ENCODE measurements at places on chromosomes 13 and 19.

- no peaks in the 10 kb centered on the region for H3K36me3 ChIP-seq
- peaks cover 15% of the 10 kb centered on the region for H3K4me1 ChIP-seq
- no peak overlapping the region for H3K4me3 ChIP-seq
- H3K27me3 ChIP-seq, result peaks cover 44% of the 10 kb centered on the region
- DNase-seq, result no peak
- no peak overlapping the region for H3K27ac ChIP-seq
Measured at GRCh38 chr13:20159646-20160305, 1.1 kb downstream of the GJA3 start.

- H3K27me3 ChIP-seq, result no peaks in the 10 kb centered on the region
- DNase-seq, result no peak
- no peak overlapping the region for H3K27ac ChIP-seq
- no peak overlapping the region for H3K4me3 ChIP-seq
- no peaks in the 10 kb centered on the region for H3K36me3 ChIP-seq
Measured at GRCh38 chr19:8626842-8627241, 3.6 kb upstream of the NFILZ start.

- DNase-seq, result no peak
- no peaks in the 10 kb centered on the region for H3K4me1 ChIP-seq
- peaks cover 4% of the 10 kb centered on the region for H3K27me3 ChIP-seq
- H3K4me3 ChIP-seq, result no peak overlapping the region
- no peak overlapping the region for H3K27ac ChIP-seq
Measured at GRCh38 chr13:111872475-111873150, 194.3 kb upstream of the SOX1 start.

DNA sequence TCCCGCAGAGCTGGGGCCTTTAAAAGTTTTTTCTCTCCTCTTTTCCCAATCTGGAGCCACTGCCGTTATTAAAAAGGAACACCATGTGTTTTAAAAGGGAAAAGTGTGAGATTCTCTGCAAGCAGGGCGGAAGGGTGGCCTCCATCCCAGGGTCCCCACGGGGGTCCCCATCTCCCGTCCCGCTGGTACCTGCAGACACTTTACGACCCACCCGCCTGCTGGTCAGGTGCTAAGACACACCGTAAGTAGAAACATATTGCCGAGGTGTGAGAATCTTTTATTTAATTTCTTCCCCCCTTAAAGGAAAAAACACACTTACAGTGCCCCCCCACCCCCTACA is 1.8 kb downstream of the CRLF1 start:
- H3K27ac ChIP-seq, result no peak overlapping the region
- no peaks in the 10 kb centered on the region for H3K36me3 ChIP-seq
- H3K4me1 ChIP-seq, result no peaks in the 10 kb centered on the region
- H3K4me3 ChIP-seq, result no peak overlapping the region

DNA sequence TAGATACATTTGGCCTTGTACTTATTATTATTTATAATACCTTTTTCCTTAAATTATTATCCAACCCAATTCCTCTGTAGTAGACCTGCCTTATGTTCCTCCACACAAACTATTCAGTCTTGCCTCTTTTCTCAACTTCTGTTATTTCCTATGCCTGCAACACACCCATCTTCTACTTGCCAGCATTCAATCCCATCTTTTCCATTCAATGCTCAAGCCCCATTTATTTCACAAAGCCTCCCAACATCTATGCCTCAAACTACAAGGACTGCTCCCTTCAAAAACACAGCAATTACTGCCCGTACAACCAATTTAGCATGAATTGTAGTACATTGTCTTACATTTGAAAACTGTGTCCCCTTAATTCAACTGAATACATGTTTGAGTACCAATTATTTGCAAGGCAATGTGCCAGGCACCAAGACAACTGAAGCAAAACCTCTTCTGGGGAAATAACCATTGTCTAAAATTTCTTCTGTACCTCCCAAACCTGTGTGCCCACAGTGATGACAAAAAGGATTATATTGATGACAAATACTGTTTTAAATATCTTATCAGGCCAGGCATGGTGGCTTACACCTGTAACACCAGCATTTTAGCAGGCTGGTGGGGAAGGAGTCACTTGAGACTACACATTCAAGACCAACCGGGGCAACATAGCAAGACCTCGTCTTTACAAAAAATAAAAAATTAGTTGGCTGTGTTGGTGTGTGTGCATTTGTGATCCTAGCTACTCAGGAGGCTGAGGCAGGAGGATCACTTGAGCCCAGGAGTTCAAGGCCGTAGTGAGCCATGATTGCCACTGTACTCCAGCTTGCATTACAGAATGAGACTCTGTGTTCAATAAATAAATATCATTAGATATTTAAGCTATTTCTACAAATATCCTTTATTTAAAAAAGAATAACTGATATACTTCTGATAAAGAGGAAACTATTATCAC is 35.1 kb downstream of the ELF1 start:
- H3K27ac ChIP-seq, result peak overlapping the region; percentile 94
- H3K36me3 ChIP-seq, result peaks cover 29% of the 10 kb centered on the region
- H3K4me1 ChIP-seq, result peaks cover 96% of the 10 kb centered on the region
- H3K27me3 ChIP-seq, result no peaks in the 10 kb centered on the region
- peak overlapping the region; percentile 18 for H3K4me3 ChIP-seq
- DNase-seq, result no peak

- no peaks in the 10 kb centered on the region for H3K4me1 ChIP-seq
- H3K4me3 ChIP-seq, result no peak overlapping the region
- no peaks in the 10 kb centered on the region for H3K36me3 ChIP-seq
- no peak overlapping the region for H3K27ac ChIP-seq
- no peaks in the 10 kb centered on the region for H3K27me3 ChIP-seq
Measured at GRCh38 chr13:33053397-33054066, 37.3 kb downstream of the KL start.

- no peaks in the 10 kb centered on the region for H3K27me3 ChIP-seq
- no peak for DNase-seq
- no peak overlapping the region for H3K4me3 ChIP-seq
- no peaks in the 10 kb centered on the region for H3K36me3 ChIP-seq
- no peak overlapping the region for H3K27ac ChIP-seq
Measured at GRCh38 chr13:112996671-112997091, 27.7 kb downstream of the MCF2L start.

GRCh38 chr13:29105779-29106178 is 285.6 kb downstream of the MTUS2 start:
- no peak for DNase-seq
- H3K36me3 ChIP-seq, result no peaks in the 10 kb centered on the region
- H3K27ac ChIP-seq, result no peak overlapping the region
- peaks cover 30% of the 10 kb centered on the region for H3K4me1 ChIP-seq
- no peak overlapping the region for H3K4me3 ChIP-seq
- H3K27me3 ChIP-seq, result no peaks in the 10 kb centered on the region

GRCh38 chr19:46406976-46407375 is 6.4 kb downstream of the CCDC8 start:
- H3K36me3 ChIP-seq, result no peaks in the 10 kb centered on the region
- no peak overlapping the region for H3K27ac ChIP-seq
- H3K4me1 ChIP-seq, result no peaks in the 10 kb centered on the region
- H3K27me3 ChIP-seq, result peaks cover 10% of the 10 kb centered on the region
- H3K4me3 ChIP-seq, result no peak overlapping the region

GRCh38 chr13:95197548-95197947 is 103.7 kb downstream of the ABCC4 start:
- no peaks in the 10 kb centered on the region for H3K4me1 ChIP-seq
- DNase-seq, result no peak
- H3K36me3 ChIP-seq, result no peaks in the 10 kb centered on the region

DNA sequence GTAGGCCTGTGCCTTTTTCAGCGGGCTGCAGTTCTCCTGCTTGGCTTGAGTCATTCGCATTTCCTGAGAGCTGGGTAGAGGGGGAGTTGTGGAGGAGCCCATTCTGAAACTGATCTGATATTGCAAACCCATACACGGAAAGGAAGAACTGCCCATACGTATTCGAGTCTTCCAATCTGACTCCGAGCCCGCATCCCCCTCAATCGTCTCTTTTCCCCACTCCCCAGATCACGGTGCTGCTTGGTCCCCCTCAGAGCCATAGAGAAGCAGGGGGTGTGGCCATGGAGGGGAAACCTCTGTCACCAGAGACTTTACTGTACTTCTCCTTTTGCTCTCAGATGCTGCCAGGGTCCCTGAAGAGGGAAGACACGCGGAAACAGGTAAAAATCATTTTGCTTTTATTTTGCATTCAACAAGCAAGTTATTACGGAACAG is at the start of gene CD22:
CD22 (plus strand) TSS at position 337 of the 435 bp plus-strand sequence. CDS start 2,854 bp downstream, outside the sequence.
- peaks cover 6% of the 10 kb centered on the region for H3K27me3 ChIP-seq
- no peak within 1 kb of the TSS for H3K4me3 ChIP-seq
- DNase-seq, result no peak

DNA sequence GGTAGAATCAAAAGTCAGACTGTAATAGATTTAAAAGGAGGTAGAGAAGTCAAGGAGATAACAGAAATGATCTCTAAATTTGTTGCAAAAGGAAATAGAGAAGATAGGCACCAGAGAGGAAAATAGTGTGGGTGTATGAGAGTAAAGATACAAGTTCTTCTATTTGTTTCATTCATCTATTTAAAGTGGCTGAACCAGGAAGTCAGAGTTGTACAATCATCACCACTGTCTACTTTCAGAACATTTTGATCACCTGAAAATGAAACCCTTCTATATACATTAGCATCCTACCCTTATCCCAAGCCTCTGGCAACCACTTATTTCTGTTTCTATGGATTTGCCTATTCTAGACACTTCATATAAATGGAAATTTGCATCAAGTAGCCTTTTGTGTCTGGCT is 36.7 kb downstream of the INTS6 start:
- no peak for DNase-seq
- no peaks in the 10 kb centered on the region for H3K4me1 ChIP-seq
- no peak overlapping the region for H3K4me3 ChIP-seq
- H3K36me3 ChIP-seq, result peaks cover 41% of the 10 kb centered on the region
- no peak overlapping the region for H3K27ac ChIP-seq
- H3K27me3 ChIP-seq, result no peaks in the 10 kb centered on the region

DNA sequence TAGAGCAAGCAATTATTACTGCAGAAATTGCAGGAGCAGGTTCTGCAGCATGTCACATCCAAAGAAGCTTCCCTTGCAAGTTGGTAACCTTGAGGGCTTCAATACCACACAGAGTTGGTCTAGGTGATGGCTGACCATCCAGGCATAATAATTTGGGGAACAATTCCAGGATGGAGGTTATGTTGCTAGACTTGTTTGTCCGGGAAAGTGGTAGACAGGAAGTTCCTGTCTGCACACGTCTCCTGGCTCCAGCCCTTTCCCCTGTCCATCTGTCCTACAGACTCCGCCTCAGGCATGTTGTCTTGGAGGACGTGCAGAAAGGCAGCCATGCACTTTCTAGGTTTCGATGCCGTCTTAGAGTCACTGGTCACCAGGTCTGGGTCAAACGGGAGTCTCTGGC is 26.0 kb downstream of the DPRX start:
- no peaks in the 10 kb centered on the region for H3K36me3 ChIP-seq
- H3K27ac ChIP-seq, result no peak overlapping the region
- DNase-seq, result no peak
- no peaks in the 10 kb centered on the region for H3K4me1 ChIP-seq
- H3K4me3 ChIP-seq, result no peak overlapping the region
- H3K27me3 ChIP-seq, result no peaks in the 10 kb centered on the region

DNA sequence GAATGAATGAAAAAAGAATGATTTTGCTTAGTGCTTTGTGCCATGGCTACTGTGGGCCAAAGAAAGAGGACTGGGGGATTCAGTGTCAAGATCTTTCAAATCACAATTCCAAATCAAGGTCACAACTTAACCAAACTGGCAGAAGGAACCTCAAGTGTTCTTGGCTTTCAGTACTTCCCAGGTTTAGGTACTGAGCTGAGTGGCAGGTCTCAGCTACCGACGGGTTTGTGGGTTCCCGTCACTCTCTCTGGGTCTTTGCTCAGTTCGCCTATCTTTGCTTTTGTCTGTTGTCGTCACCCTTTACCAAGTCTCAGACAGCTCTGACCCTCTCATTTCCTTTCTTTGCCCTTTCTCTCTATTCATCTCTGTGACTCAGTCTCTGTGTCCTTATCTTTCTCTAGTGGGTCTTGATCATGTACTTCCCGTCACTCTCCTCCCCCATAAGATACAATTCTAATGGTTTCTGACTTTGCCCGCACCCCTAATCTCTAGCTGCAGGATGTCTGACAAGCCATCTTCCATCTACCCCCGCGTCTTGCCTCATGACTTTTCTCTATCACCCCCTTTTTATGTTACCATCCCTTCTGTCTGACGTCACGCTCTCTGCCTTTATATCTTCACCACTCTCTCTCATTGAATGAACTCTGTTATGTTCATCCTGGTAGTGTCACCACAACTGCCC is 33.3 kb upstream of the LRRC4B start:
- no peak overlapping the region for H3K4me3 ChIP-seq
- no peak overlapping the region for H3K27ac ChIP-seq
- H3K27me3 ChIP-seq, result no peaks in the 10 kb centered on the region
- H3K36me3 ChIP-seq, result no peaks in the 10 kb centered on the region

DNA sequence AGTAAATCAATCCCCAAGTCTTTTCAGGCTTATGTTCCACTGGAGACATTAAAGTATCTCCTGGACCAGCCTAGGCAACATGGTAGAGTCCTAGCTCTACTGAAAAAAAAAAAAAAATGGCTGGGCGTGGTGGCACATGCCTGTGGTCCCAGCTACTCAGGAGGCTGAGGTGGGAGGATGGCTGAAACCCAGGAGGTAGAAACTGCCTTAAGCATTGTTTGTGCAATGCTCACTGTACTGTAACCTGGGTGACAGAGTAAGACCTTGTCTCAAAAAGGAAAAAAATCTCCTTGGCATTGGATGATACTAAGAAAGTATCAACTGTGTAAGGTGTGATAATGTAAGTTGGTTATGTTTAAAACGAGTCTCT is 8.8 kb downstream of the KLK8 start:
- H3K27me3 ChIP-seq, result no peaks in the 10 kb centered on the region
- no peak for DNase-seq
- H3K36me3 ChIP-seq, result no peaks in the 10 kb centered on the region
- H3K27ac ChIP-seq, result no peak overlapping the region
- H3K4me3 ChIP-seq, result no peak overlapping the region

DNA sequence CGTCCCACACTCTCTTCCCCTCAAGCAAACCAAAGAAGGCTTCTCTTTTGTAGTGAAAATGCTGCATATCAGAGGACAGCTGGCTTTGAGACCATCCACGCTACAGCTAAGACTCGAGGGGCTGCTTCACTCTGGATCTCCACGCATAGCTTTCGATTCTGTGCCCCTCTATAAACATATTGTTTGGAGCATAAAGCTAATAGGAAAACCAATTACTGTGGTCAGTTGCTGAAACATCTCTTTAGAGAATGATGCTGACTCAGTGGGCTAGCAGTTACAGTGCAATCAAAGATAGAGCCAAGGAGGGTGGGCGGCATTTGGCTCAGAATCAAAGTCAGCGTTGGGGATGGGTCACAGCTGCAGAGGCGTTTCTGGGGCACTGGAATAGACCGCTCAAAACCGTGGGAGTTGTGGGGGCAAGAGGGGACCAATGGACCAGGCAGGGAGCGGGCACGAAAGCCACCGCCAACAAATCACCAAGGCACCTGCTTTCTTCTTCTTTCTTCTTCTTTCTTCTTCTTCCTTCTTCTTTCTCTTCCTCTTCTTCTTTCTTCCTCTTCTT is 76.7 kb downstream of the RASL11A start:
- no peak for DNase-seq
- peaks cover 5% of the 10 kb centered on the region for H3K27me3 ChIP-seq
- H3K4me1 ChIP-seq, result no peaks in the 10 kb centered on the region
- no peak overlapping the region for H3K4me3 ChIP-seq

Measured in DND-41 (cell line).